Heart left ventricle (tissue), 16 donors: ENCODE measurements at places on chromosomes 3 and 15. TPM values are rescaled to one million over a fixed set of nuclear protein-coding genes. Genes with fewer than 3 reads are reported as not detected.

Gene PLSCR2
- not detected for total RNA-seq

Gene CLDN18
- not detected for total RNA-seq

GRCh38 chr3:133479895-133480669, 80.2 kb downstream of the BFSP2 start:
- H3K4me3 ChIP-seq: no peak overlapping the region
- peaks cover 5% of the 10 kb centered on the region for H3K4me1 ChIP-seq
- DNase-seq: no peak
- no peaks in the 10 kb centered on the region for H3K27me3 ChIP-seq

GRCh38 chr3:157856078-157856939, 249.9 kb downstream of the SHOX2 start:
- no peak for DNase-seq
- H3K4me3 ChIP-seq: no peak overlapping the region
- peaks cover 7% of the 10 kb centered on the region for H3K4me1 ChIP-seq
- H3K27me3 ChIP-seq: no peaks in the 10 kb centered on the region

Gene CYP19A1
- 0.83 TPM for total RNA-seq

GRCh38 chr15:38205526-38206272, 46.9 kb upstream of the SPRED1 start:
- no peaks in the 10 kb centered on the region for H3K27me3 ChIP-seq
- H3K4me3 ChIP-seq: no peak overlapping the region
- peaks cover 45% of the 10 kb centered on the region for H3K4me1 ChIP-seq
- DNase-seq: no peak

DNA sequence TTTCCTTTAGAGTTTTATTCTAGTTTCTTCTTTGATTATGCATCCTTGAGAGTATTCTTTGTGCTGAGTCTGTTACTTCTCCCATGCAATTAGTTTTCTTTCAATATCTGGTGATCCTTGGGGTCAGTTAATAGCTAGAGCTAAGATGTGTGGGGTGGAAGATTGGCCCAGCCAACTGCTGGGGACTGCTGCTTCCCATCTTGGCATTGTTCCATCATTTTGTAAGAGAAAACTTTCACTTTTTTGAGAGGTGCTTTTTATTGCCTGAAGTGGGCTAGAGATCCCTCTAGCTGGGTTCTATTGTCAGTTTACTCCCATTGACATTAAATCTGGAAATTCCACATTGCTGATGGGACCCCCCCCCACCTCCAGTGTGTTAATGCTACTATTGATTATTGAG, 15.4 kb downstream of the BCL2L10 start:
- no peak overlapping the region for H3K4me3 ChIP-seq
- DNase-seq: no peak
- H3K36me3 ChIP-seq: no peaks in the 10 kb centered on the region
- H3K27me3 ChIP-seq: no peaks in the 10 kb centered on the region

GRCh38 chr3:24802614-24803013, 308.0 kb upstream of the THRB start:
- H3K27me3 ChIP-seq: no peaks in the 10 kb centered on the region
- no peak for DNase-seq
- H3K4me3 ChIP-seq: no peak overlapping the region
- no peaks in the 10 kb centered on the region for H3K36me3 ChIP-seq
- H3K4me1 ChIP-seq: no peaks in the 10 kb centered on the region

GRCh38 chr3:138347960-138348753, at the start of gene MRAS:
Gene MRAS, plus strand, starts transcription at chr3:138348579. Its CDS starts 24,305 bp downstream, at chr3:138372884.
- H3K4me3 ChIP-seq: peak within 1 kb of the TSS; percentile 91
